CD4-positive, alpha-beta T cell (primary cell): ENCODE measurements at places on chromosomes 2 and 18.

GRCh38 chr2:238702276-238703052 lies 145.4 kb upstream of the TWIST2 start:
- DNase-seq = no peak
- no peak overlapping the region for H3K4me3 ChIP-seq
- H3K36me3 ChIP-seq = no peaks in the 10 kb centered on the region

DNA sequence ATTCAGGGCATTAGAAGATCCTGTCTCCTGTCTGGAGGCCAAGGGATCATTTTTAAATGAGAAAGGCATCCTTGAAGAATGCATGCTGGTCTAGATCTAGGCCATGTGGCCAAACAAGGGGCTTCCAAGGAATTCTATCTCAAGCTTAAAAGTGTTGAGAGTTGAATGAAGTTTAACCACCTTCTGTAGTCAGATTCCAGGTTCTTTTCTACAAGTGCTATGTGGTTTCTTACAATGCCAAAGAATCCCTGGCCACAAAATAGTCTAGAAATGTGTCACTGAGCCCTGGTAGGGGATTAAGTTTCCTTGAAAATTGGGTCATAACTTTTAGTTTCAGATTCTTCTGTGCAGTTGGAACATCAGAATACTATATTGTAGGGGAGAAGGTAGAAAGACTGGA lies 640.7 kb upstream of the ACVR2A start:
- H3K4me3 ChIP-seq = no peak overlapping the region
- no peaks in the 10 kb centered on the region for H3K36me3 ChIP-seq
- H3K4me1 ChIP-seq = no peaks in the 10 kb centered on the region

DNA sequence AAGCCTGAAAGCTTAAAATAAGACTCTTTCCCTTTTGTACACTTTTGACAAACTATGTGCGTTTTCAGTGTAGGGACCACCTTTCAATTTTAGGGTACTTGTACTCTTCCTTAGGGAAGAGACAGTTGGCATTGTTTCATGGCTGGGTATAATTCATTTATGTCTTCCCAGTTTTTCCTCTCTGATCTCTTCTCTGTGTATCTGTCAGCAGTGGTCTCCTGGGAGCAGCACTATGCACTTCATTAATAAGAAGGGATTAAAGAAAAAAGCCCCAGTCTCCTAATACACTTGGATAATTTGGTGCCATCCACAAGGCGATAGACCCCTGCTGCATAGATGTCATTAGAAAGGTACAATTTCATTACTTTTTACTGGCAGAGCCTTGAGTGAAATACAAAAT lies 12.1 kb downstream of the AQP4 start:
- H3K27ac ChIP-seq = no peak overlapping the region
- H3K4me3 ChIP-seq = no peak overlapping the region
- DNase-seq = no peak

DNA sequence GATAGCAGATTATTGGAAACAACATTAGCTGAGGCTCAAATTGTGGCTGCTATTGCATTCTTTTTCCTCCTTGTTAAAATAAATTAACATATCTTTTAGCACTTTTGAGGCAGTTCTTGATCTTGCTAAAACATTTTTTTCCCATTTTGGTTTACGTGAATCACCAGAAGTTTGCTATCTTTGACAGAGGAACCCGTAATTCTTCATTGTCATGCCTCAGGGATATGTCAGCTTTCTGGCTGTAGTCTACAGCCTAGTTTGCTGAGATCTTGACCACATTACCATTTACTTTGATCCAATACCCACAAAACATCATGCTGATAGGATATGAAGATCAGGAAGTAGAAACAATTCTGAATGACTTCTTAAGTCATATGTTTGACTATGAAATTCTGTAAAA lies 25.1 kb upstream of the FANCL start:
- H3K4me3 ChIP-seq = no peak overlapping the region
- H3K4me1 ChIP-seq = no peaks in the 10 kb centered on the region
- no peaks in the 10 kb centered on the region for H3K36me3 ChIP-seq
- no peak overlapping the region for H3K27ac ChIP-seq

- no peaks in the 10 kb centered on the region for H3K27me3 ChIP-seq
- H3K4me3 ChIP-seq = no peak overlapping the region
- no peak for DNase-seq
- no peaks in the 10 kb centered on the region for H3K36me3 ChIP-seq
- no peak overlapping the region for H3K27ac ChIP-seq
- no peaks in the 10 kb centered on the region for H3K4me1 ChIP-seq
Measured at GRCh38 chr2:241049739-241050623, 51.6 kb downstream of the SNED1 start.

- no peaks in the 10 kb centered on the region for H3K4me1 ChIP-seq
- H3K4me3 ChIP-seq = no peak overlapping the region
- no peak for DNase-seq
- no peaks in the 10 kb centered on the region for H3K27me3 ChIP-seq
- peaks cover 13% of the 10 kb centered on the region for H3K36me3 ChIP-seq
Measured at GRCh38 chr18:54149078-54149697, 75.3 kb downstream of the MBD2 start.

GRCh38 chr2:124911560-124911959 lies 886.5 kb downstream of the CNTNAP5 start:
- DNase-seq = no peak
- no peaks in the 10 kb centered on the region for H3K36me3 ChIP-seq
- H3K4me1 ChIP-seq = no peaks in the 10 kb centered on the region
- H3K27me3 ChIP-seq = no peaks in the 10 kb centered on the region
